ENCODE measurements at places on chromosomes 6 and 20. TPM values are rescaled to one million over a fixed set of nuclear protein-coding genes. Genes with fewer than 3 reads are reported as not detected.

Gene GMDS
- total RNA-seq: 36.4 TPM

DNA sequence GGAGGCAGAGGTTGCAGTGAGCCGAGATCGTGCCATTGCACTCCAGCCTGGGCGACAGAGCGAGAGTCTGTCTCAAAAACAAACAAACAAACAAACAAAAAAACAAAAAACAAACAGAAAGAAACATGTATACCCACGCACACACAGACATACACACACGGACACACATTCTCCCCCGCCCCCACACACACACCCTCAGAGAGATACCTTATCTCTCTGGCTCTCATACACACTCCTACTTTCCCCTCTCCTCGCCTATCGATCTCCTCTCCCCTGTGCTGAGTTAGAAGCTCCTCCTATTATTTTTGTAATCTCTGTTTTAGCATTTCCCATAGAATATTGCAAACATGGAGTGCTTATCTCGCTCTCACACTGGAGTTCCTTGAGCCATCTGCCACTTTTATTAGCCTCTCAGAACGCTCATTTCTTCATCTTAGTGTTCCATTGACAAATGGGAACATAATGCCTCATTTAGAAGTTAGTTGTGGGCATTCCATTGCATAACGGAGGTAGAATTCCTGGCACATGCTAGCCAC, 144.2 kb upstream of the CITED2 start:
- DNase-seq: no peak
- H3K27ac ChIP-seq: no peak overlapping the region
- no peaks in the 10 kb centered on the region for H3K27me3 ChIP-seq
- H3K36me3 ChIP-seq: no peaks in the 10 kb centered on the region
- no peak overlapping the region for H3K4me3 ChIP-seq
- peaks cover 49% of the 10 kb centered on the region for H3K4me1 ChIP-seq

Gene BMP2
- total RNA-seq: not detected

GRCh38 chr6:119678961-119679360, 329.4 kb upstream of the MAN1A1 start:
- no peak for DNase-seq
- H3K4me1 ChIP-seq: no peaks in the 10 kb centered on the region
- H3K27ac ChIP-seq: no peak overlapping the region

DNA sequence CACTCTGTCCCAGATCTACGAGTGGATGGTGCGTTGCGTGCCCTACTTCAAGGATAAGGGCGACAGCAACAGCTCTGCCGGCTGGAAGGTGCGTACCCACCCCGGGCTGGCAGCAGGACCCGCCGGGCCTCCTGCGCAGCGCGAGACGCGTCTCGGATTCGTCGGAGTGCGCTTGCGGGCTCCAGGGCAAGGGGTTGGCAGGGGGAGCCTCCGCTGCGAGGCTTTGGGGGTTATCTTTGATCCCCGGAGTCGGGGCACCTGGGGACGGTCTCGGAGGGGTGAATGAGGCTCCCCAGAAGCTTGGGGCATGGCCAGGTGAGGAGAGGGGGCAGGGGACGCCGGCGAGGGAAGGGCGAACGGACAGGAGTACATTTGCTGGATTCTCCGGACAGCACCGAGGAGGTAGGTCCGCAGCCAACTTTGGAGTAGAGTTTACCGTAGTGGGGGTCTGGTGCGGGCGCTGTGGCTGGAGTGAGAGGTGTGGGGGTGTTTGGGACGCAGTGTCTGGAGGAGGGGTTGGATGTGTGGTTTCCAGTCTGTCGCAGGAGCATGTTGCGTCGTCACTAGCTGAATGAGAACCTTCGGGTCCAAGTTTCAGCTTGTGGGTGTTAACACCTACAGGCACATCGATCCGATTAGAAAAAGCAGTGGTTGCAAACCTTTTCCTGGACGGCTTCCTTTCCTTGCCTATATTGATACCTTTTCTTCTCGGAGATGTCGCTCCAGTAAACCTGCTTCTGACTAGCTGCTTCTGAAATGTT, 1.2 kb downstream of the FOXO3 start:
- no peak for DNase-seq
- H3K27ac ChIP-seq: no peak overlapping the region
- H3K36me3 ChIP-seq: peaks cover 18% of the 10 kb centered on the region
- H3K4me3 ChIP-seq: peak overlapping the region; percentile 47
- no peaks in the 10 kb centered on the region for H3K27me3 ChIP-seq
- peaks cover 53% of the 10 kb centered on the region for H3K4me1 ChIP-seq

DNA sequence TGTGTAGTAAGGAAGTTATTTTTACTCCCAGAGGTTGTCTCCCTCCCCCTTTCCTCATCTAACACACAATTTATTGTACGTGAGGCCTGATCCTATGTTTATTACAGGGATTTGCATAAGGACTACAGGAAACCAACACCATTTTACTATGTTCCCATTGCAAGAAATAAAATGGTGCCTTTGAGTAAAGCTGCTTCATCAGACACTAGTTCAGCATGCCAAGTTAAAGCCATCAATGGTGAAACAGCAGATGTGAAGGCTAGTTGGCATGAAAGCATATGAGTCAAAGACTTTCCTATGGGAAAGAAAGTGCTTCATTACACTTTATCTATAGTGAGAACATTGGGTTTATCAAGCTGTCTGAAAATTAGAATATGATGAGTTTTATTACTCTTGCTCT, 543.0 kb downstream of the GRIK2 start:
- H3K36me3 ChIP-seq: no peaks in the 10 kb centered on the region
- no peaks in the 10 kb centered on the region for H3K27me3 ChIP-seq
- H3K4me1 ChIP-seq: no peaks in the 10 kb centered on the region
- DNase-seq: no peak
- no peak overlapping the region for H3K27ac ChIP-seq

DNA sequence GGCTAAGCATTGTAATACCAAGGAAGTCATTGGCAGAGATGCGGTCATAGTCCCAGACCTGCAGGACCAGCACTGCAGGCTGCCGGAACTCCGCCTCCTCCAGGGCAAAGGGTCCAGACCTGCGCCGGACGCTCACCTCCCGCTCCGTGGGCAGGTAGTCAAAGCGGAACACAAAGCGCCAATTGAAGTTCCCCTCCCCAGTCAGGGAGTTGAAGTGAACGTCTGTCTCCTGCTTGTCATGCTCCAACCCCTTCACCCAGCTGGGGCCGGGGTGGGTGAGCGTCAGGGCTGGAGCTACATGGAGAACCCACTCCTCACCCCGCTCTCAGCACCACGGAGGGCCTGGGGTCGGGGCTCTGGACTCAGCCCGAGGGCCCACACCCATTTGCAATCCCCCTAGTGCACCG, 18.2 kb downstream of the ERGIC3 start:
- H3K27me3 ChIP-seq: no peaks in the 10 kb centered on the region
- H3K27ac ChIP-seq: no peak overlapping the region
- no peak for DNase-seq
- no peaks in the 10 kb centered on the region for H3K4me1 ChIP-seq
- no peak overlapping the region for H3K4me3 ChIP-seq

DNA sequence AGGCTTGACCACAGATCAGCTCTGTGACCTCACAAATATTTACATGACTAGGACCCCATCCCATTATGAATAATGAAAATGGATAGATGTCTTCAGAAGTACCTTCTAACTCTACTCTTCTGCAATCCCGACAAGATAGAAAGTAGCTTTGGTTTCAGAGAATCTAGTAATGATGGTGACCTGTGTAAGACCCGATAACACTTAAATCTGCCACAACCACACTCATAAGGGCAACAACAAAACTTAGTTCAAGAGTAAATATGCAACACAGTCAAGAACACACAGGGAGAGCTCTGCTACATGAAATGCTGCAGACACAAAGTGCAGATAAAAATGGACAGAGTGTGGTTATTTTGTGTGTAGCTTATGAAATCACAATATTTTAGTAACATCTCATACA, 9.6 kb downstream of the CHD6 start:
- no peaks in the 10 kb centered on the region for H3K27me3 ChIP-seq
- DNase-seq: no peak
- H3K4me1 ChIP-seq: peaks cover 43% of the 10 kb centered on the region

GRCh38 chr20:16314748-16315159, 258.5 kb downstream of the KIF16B start:
- H3K36me3 ChIP-seq: peaks cover 64% of the 10 kb centered on the region
- no peak overlapping the region for H3K27ac ChIP-seq
- no peak for DNase-seq
- no peak overlapping the region for H3K4me3 ChIP-seq

Gene FAM209A
- 0.59 TPM for total RNA-seq

Gene C6orf141
- total RNA-seq: 0.86 TPM

Gene KLC4
- total RNA-seq: 11.0 TPM

Measured in activated CD4-positive, alpha-beta memory T cell treated with anti-CD3 and anti-CD28 coated beads for 36 hours (primary cell).